ENCODE measurements at places on chromosomes 3 and 15. TPM values are rescaled to one million over a fixed set of nuclear protein-coding genes. Genes with fewer than 3 reads are reported as not detected.

DNA sequence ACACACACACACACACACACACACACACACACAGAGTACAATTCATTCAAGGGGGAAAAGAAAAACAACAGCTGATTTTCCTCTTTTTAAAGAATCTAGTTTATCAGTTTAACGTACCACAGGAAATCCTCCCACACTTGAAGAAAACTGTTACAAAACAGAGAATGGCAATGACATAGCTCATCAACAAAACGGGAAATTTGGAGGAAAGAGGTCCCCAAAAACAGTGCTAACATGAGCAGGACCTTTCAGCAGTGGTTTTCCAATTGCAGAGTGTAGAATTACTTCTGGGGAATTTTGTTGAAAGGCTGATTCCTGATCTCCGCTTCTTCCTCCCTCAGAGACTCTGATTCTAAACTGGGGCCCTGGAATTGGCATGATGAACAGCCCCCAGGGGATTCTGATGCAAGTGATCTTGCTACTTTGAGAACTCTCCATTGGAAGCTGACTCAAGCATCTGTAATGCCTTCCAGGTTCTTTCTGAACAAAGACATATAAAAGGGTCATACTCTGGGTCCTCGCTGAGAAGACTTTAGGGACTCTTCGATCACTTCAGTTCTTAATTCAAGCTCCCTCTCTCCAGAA, 442.6 kb upstream of the PROK2 start:
- DNase-seq: no peak

GRCh38 chr3:249587-250262, 53.2 kb downstream of the CHL1 start:
- DNase-seq: no peak

DNA sequence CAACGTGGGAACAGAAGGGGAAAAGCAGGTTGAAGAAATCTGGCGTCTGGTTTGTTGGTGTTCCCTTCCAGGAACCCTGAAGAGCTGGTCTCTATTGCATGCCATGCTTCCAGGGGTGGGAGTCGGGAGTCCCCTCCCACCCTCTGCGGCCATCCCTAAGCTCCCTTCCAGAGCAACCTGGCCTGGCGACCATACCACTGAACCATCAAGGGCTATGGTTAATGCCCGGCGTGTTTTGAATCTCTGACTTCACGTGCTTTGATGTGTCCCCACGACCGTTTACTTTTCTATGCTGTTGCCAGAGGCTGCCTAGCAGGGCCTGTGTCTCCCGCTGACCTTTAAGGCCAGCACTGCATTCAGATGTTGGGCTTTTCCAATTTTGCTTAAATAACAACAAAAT, 696 bp upstream of the SNRK start:
- no peak for DNase-seq

The MOBP gene
- total RNA-seq: not detected

The CGGBP1 gene
- total RNA-seq: 70.1 TPM

DNA sequence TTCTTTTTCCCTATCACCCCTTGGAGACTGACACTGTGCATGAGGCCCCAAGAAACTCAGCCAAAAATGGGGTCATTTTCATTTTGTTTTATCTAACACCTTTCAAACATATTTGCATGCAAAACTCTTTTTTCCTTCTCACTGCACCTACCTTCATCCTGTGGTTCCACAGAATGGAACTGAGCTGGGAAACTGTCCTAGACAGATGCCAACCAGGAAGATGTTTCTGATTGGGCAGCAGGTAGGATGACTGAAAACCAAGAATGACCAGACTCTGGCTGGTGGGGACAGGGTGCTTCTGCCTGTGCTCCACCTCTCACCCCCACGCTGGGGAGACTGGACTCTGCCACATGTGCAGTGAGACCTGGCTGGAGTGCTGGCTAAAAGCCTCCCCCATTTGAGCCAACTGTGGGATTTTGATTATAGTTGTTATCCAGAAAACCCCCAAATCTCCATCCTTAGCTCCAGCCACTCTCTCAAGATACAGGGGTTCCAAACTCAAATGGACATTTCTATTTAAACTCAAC, 5.2 kb downstream of the PPIB start:
- DNase-seq: no peak

- no peak for DNase-seq
These were observed 103.8 kb upstream of the GALNT15 start for GRCh38 chr3:16070707-16071106.

GRCh38 chr3:129536804-129537203, 6.2 kb upstream of the H1-8 start:
- no peak for DNase-seq

- DNase-seq: no peak
These were observed 60.0 kb upstream of the SMAD3 start for GRCh38 chr15:67005294-67005996.

The SNTN gene
- not detected for total RNA-seq

- no peak for DNase-seq
These were observed 32.4 kb downstream of the LRRC28 start for GRCh38 chr15:99283717-99284116.

The CCR3 gene
- not detected for total RNA-seq

The CLSTN2 gene
- total RNA-seq: 9.7 TPM

DNA sequence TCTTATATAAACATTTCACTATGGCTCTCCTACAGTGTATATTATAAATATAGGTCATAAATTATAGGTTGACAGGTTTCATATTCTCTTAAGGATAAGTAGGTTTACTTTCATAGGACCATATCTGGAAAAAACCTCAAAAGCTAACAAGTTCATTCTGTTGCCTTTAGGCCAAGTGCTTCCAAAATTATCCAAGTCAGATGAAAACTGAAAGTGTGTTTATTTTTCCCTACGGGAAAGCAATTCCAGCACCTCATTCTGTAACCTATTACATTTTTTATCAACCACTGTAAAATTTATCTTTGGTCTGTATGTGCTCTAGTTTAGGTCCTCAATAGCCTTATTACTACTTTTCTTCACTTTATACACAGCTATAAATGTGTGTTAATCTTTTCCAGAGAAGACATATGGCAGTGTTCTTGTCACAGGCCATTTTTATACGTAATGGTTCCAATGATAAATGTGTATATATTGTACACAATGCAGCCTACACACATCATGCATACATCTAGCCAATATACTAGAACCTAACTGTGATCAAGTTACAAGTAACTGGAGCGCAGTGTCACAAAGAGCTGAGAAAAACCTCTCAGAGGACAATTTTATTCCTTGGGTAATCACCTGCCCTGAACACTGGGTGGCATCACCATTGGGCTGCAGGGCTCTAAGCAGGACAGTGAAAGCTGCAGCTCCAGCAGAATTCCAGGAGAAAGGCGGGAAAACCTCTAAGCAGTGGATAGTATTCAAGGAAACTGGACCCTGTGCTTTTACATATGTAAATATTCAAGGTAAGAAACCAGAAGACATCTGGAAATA, 251.3 kb downstream of the CTNNB1 start:
- no peak for DNase-seq

- DNase-seq: no peak
These were observed 72.2 kb downstream of the RPLP1 start for GRCh38 chr15:69524814-69525213.

The LRRIQ4 gene
- total RNA-seq: not detected

DNA sequence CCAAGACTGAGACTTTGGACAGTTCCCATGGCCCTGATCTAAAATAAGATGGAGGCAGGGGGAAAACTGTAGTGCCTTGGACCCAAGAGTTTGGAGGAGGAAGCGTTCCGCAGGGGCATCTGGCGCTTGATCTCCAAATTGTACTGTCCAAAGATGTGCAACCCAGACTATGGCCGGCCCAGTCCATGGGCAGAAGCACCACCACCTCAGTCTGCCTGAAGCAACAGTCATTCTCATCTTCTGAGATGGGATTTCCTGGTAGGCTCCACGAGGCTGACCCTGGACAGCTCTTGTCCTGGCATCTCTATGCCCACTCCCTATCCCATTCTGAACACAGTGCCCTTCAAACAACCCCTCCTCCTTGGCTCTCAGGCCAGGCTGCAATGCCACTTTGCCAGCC, 3.6 kb downstream of the INSYN1 start:
- no peak for DNase-seq

GRCh38 chr15:88894819-88895767, at the start of gene HAPLN3:
Gene HAPLN3 (minus strand): TSS chr15:88895544. CDS start chr15:88887298, 8,246 bp downstream.
- no peak for DNase-seq

DNA sequence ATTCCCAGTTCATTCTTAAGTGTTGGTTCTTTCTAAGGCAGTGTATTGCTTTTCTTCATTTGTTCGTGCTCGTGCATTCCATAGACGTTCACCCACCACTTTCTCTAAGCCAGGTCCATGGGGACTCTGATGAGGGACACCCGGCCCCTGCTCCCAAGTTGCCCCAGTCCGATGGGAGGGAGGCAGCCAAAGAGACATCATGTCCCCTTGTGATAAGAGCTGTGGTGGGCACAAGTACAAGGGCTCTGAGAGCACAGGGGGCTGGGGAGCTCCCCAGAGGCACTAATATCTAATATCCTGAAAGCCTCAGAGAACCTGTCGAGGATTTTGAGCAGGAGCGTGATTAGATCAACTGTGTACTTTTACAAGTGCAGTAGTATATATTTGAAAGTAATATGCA, 6.3 kb downstream of the SPSB4 start:
- peak; percentile 24 for DNase-seq

GRCh38 chr3:22189616-22190015, 438.6 kb upstream of the ZNF385D start:
- DNase-seq: no peak

DNA sequence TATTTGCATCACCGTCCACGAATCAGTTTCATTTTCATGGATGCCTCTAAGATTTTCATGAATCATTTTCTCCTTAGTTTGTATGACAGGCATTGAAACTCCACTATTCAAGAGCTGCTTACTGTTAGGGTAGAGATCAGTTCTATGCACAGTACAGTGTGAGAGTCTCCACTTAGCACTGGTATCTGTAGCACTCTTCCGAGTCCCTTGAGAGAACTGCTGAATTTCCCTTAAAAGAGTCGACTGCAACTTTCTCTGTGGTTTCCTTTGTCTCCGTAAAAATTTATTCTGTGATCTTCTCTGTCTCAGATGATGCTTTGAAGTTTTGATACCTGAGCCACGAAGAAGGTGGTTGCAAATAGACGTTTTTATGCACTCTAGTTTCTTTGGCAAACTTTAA, 14.8 kb downstream of the GTPBP8 start:
- DNase-seq: no peak

The CNTN3 gene
- 24.5 TPM for total RNA-seq

- DNase-seq: no peak
These were observed 422.6 kb downstream of the FOXP1 start for GRCh38 chr3:71160785-71161546.

DNA sequence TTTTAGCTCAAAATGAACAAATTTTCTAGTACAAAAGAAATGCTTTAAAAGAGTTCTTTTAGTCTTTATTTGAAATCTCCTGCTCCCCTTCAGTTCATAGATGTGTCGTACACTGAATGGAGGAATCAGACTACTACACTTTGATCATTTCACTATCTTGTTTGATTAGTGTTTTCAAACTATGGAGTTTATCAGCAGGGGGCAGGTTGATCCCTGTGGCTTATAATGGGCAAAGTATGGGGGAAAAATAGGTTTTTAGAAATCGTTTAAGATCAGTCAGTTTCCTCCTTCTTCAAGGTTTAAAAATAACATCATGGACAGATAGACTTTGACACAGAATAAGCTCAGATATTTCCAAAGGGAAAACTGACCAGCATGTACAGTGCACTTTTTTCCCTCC, 701.7 kb downstream of the CADM2 start:
- no peak for DNase-seq

DNA sequence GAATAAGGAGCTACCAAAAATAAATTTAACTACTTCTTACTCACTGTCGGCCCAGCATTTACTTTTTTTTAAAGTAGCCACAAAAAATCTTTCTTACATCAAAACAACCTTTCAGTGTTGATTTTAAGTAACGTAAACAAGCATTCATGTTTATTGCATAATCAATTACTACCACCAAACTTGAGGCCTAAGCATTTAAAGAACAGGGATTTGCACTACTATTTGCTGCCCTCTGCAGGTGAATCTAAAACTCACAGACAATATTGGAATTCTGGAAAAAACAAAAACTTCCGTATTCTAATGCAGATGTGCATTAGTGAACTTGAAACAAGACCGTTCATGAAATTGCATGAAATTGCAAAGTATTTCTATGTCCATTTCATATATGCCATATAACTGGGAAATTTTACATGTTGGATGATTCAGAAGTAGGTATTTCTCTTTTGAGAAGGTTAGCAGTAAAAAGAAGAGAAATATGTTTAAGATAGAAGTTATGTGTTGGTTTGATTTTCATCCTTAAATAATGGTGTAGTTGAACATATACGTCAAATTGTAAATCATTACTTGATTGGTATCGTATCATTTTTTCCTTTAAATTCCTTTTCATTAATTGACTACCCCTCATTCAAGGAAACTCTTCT, 55.6 kb downstream of the CGGBP1 start:
- DNase-seq: no peak

- DNase-seq: no peak
These were observed 142.3 kb downstream of the RORA start for GRCh38 chr15:61086756-61087155.

GRCh38 chr15:49462232-49462844, 39.3 kb downstream of the FGF7 start:
- DNase-seq: no peak

DNA sequence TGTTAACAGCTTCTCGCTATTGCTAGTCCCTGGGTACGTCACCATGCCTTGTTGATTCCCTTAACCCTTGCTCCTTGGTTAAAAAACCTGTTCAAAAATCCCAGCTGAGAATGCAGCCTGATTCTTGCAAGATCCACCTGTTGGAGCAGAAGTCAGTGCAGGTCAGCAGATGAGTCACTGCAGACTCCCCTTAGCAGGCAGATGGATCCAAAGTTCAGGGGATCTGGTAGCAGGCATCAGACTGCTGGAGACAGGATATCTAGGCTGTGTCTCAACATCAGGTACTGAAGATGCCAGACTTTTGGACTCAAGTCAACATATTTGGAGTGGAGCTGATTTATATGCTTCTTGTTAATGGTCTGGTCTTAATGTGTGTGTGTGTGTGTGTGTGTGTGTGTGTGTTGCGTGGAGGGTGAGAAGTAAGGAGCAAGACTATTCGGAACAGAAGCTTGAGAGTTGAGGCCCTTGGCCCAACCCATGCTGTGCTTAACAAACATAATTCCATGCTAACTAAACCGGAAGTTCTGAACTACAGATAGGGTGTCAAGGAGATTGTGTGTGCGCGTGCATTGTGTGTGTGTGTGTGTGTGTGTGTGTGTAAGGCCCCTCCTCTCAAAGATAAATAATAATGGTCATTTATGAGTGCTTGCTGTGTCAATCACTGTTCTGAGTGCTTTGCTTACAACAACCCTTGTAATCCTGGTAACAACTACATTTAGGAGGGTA, 1.0 kb upstream of the C3orf52 start:
- no peak for DNase-seq

- no peak for DNase-seq
These were observed 133.9 kb downstream of the DIPK2A start for GRCh38 chr3:144105542-144105941.

DNA sequence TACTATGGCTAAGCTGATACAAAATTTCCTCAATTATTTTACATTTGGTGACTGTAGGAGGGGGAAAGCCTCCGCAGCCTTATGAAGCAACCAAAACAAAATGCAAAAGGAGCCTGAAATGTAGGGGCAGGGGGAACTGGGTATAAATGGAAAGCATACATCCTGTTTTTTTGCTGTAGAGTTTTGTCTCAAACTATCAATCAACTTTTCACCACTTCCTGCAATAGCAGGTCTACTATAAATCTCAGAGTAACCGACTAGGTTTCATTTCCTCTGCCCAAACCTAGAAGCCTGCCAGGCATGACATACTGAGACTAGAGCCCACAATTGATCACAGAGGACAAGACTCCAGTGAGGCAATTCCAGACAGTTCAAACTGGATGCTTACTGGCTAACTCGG, 91.3 kb downstream of the SHQ1 start:
- no peak for DNase-seq

Data from ureter (tissue), 1 donor.